Stimulated activated effector memory CD8-positive, alpha-beta T cell treated with anti-CD3 and anti-CD28 coated beads, Interleukin-12 subunit alpha, Interleukin-12 subunit beta, amount 100 ng/mL, for 72 hours (primary cell): ENCODE measurements at places on chromosomes 13 and 19.

DNA sequence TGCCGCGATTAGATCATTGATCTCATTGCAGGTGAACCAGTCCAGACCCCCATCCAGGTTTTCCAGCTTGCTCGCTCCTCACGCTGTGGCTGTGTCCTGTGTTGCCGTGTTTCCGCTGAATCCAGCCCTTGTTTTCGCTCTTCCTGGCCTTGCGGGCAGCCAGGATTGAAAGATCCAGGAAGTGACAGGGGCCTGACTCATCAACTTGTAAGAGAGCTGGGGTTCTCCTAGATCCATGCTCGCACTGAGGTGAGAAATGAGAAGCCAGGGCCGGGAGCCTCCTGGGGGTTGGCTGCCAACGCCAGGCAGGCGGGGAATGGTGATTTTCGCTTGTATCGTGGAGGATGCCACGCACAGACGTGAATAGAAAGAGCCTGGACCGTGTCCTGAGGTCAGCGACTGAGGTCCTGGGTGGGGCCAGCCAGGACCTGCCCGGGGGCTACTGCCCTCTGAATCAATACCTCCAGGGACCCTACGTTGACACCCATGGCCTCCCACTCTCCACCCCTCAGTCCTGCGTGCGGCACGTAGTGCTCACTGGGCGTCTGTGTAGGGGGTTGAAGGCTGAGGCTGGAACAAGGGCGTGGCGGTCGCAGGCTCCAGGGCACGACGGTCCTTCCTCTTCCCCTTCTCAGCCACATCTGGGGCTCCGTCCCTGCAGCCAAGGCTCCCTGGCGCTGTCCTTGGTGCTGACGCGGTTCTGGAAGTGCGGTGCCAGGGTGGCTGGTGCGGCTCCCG lies 7.3 kb upstream of the PTPRH start:
- DNase-seq, result no peak

DNA sequence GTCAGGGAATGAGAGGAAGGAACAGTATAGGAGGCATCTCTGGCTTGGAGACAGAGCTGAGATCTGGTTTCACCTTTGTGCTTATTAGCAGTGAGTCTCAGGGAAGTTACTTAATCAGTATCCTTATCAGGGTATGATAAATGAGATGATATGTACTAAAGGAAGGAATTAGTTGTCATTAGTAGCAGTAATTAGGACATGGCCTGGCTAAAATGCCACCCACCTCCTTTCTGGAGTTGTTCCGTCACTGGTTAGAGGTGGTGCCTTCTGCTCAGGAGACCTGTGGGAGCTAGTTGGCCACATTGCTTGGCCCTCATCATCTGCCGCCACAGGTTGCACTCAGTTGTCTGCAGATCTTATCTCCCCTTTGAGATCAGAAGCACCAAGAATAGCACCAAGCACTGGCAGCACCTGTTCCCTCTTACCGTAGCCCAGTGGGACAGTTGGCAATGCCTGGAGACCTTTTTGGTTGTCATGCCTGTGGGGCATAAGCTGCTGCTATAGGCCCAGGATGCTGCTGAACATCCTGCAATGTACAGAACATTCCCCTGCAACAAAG lies 4.7 kb downstream of the GPATCH1 start:
- DNase-seq, result no peak

DNA sequence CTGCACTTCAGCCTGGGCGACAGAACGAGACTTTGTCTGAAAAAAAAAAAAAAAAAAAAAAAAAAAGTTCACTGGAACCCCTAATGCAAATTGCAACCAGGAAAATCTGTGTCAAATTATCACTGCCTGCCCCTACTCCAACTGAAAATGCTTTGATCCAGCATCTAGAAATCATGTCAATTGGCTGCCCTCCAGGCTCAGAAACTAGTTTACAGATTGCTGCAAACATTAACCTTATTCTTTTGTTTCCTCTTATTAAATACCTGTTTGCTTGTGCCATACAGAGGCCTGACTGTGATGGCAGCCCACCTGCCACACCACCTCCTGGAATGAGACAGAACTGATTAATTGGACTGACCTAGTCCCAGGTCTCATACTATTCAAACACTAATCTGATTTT lies 18.6 kb upstream of the AKT2 start:
- DNase-seq, result no peak

DNA sequence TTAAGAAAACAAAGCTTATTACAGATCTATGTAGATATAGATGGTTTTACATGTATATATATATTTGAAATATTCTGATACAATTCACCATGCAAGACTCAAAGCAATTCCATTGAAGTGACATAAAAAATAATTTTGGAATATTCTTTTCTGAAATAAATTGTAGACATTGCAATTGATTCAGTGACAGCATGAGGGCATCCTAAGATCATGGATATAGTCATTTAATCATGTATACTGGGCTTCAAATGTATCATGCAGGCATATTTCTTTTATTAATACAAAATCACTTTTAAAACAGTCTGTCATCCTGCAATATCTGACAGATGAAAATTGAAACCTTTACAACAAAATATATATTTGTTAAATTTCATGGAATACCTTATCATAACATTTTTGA lies 286.7 kb upstream of the SLITRK6 start:
- DNase-seq, result no peak

DNA sequence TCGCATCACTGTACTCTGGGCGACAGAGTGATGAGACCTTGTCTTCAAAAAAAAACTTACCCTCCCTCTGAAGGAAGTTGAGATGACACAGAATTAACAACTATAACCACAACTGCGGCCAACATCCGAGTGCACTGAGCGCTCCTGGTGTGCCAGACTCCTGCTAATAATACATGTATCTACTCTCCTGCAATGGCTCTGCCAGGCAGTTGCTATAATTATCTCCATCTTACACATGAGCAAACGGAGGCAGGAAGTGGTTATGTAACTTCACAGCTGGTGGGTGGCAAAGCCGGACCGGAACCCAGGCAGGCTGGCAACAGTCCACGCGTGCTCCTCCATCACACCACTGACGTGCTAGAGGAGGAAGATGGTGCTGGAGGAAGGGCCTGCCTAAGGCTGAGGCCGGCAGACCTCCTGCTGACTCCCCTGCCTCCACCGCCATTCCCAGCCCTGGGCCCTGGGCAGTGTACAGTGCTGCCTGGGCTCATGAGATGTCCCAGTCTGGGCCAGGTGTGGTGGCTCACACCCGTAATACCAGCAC lies 12.6 kb downstream of the XRCC1 start:
- DNase-seq, result peak; percentile 85

GRCh38 chr19:46000491-46001246 lies 5.4 kb downstream of the CCDC61 start:
- DNase-seq, result peak; percentile 70
